NCI-H1436 treated with DMSO at 0.1 percent for 48 hours (cell line): ENCODE measurements at places on chromosomes 7 and 10.

GRCh38 chr10:113221756-113222168 lies 271.7 kb downstream of the TCF7L2 start:
- no peak for DNase-seq

DNA sequence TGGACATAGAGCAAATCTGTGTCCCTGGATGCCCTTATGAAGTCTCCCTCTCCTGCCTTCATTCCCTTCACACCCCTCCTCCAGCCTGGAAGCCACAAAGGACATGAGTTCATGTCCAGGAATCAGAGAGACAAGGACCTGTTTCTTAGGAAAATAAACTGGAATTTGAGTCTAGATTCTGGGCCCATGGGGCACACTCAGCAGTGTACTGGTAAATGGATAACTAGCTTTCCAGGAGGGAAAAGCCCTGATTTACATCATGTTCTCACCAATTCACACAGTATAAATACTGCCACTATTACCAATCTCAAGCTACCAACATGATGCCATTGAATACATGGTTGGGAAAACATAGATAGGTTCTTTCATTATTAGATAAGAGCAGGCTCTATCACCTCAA lies 9.9 kb downstream of the FAM237B start:
- DNase-seq, result no peak

GRCh38 chr7:36967387-36967786 lies 243.1 kb upstream of the AOAH start:
- DNase-seq, result no peak

GRCh38 chr10:86287966-86288579 lies 78.5 kb downstream of the GRID1 start:
- DNase-seq, result peak; percentile 46

DNA sequence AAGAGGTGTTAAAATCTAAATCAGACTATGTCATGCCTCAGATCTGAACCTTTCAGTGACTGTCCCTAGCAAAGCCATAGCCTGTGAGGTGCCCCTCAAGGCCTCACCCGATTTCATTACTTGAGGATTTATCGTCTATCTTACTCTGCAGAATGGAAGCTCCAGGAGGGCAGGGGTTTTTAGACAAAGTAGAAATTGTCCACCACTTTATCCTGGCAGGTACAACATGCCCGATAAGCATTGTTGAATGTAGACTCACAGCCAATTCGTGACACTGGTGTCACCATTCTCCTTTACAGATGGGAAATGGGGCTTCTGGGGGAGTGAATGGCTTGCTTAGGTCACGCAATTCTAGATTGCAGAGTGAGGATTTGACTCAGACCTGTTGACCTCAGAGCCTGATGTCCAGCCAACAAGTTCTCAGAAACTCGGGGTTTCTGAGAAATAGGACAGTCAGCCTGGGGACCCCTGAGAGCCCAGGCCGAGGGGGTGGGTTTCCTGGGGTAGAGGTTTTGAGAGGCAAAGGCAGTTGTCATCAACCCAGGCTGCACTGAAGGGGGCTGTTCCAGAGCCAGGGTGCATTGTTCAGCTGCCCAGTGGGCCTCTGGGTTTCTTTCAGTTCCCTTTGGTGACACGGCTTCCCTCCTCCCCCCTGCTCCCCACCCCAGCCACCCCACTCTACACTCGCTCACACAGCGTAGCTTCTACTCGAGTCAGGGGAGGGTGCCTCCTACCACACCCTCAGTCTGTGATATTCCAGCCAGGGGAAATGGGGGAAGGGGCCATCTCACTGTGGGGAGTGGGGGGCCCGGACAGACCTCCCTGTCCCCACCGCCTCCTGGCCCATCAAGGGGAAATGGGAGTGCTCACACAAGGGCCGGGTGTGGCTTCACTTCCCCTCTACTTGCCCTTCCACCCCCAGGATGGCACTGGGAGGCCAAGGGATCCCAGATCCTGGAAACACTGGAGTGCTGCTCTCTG lies 3.1 kb upstream of the IRF5 start:
- no peak for DNase-seq

DNA sequence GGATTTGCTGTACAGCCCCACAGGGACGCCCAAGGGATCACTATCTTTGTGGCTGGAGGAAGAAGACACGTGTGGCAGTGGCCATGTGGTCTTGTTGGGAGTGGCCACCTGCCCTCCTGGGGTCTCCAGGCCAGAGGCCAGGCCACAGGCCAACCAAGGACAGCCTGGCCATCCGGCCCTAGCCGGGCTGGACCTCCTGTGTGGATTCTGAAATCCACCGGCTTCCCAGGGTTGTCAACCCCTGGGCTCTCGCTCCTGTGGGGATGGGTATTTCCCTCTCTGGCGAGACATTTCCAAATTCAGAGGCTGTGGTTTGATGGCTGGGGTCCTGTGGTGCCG lies 31.5 kb upstream of the CFAP46 start:
- no peak for DNase-seq

- DNase-seq, result no peak
Measured at GRCh38 chr7:128110641-128111364, 79.6 kb upstream of the LRRC4 start.

DNA sequence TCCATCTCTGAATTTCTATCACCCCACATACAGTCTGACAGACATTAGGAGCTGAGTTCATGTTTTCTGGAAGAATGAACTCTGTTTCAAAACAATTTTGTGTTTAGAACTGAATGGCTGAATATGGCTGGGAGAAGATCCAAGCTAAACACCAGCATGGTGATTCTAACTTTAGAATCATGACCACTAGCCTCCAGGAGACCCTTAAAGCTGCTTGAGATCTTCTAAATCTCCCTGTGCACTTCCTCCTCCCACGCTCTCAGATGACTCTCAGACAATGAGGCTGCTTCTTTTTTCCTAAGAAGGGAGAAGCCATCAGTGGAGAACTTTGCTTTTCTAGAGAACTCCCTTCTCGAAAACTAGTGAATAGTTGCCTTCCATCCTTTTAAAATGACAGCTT lies 711.2 kb downstream of the GRID1 start:
- DNase-seq, result no peak

- no peak for DNase-seq
Measured at GRCh38 chr10:99520040-99520846, 12.5 kb upstream of the NKX2-3 start.

DNA sequence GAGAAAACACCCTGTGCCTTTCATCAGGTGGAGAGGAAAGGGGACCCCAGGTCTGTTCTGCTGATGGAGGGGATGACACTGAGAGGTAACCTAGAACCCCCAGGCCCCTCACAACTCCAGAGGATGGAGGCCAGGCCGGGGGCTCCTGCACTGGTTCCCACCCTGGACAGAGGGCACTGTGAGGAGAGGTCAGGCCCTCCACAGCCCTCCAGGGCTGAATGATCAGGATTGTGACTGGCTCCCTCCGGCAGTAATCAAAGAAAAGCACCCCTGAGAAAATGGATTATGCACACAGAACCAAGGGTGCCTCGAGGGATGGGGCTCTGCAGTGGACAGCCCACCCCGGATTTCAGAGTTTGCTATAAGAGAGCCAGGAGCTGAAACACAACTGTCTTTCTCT lies 502.8 kb downstream of the TCERG1L start:
- no peak for DNase-seq

GRCh38 chr10:88097536-88097935 lies 234.1 kb downstream of the PTEN start:
- DNase-seq, result no peak

- no peak for DNase-seq
Measured at GRCh38 chr7:94412762-94413322, 18.1 kb downstream of the COL1A2 start.

- DNase-seq, result no peak
Measured at GRCh38 chr10:99869581-99870122, 87.2 kb downstream of the ABCC2 start.

DNA sequence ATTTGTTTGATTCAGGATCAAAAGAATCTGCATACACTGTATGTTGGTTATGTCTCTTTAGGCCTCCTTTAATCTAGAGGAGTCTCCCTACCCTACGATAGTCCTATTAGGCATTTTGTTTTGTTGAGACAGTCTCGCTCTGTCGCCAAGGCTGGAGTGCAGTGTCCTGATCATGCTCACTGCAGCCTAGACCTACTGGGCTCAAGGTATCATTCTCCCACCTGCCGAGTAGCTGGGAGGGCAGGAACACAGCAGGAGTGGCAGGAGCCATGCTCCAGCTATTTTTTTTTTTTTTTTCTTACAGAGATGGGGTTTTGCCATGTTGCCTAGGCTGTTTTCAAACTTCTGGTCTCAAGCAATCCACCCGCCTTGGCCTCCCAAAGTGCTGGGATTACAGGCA lies 123.0 kb upstream of the DKK1 start:
- DNase-seq, result no peak
